Stimulated activated CD8-positive, alpha-beta memory T cell treated with anti-CD3 and anti-CD28 coated beads, Interleukin-15, amount 100 ng/mL, for 4 hours (primary cell): ENCODE measurements at places on chromosomes 1 and 21.

DNA sequence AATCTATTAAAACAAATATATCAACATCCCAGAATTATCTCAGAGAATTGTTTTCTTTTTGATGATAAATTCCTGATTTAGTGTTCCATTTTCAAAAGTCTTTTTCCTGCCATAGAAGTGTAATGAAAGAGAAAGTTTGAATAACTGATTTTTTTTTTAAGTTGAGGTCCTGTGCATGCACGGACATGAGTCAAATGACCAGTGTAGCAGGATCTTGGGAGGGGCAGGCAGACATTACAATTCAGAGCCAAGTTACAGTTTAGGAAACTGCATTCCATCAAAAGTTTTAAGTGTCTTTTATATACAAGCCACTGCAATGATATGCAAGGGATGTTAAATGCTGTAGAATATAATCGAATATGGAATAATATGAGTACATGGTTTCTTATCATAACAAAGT lies 227.5 kb downstream of the HMCN1 start:
- no peak for DNase-seq

DNA sequence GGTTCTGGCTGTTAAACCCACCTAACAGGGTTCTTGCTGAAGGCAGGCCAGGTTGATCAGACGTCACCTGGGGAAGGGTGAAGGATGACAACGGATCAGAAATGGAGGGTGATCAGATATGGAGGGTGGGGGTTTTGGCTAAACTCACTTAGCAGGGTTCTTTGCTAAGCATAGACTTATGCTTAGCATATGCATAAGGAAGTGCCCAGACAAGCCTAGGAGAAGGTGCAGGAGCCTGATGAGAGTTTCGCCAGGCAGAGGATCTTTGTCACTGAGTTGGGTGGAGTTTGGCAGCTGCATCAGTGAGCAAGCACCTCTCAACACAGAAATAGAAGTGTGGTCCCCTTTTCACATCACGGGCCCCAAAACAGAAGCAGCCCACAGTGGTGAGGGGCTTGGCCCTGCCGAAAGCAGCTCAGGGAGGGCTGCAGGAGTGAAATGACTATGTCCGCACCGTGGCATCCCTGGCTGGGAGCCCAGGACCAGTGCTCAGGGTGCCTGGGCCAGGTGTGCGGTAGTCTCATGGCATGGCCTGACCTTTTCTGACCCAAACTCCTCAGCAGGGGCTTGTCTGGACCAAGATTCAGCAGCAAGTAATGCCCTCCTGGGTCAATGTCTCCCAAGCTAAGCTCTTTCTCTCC lies 101.6 kb downstream of the AJAP1 start:
- no peak for DNase-seq

GRCh38 chr1:200400556-200400955 lies 9.3 kb downstream of the ZNF281 start:
- DNase-seq: no peak

DNA sequence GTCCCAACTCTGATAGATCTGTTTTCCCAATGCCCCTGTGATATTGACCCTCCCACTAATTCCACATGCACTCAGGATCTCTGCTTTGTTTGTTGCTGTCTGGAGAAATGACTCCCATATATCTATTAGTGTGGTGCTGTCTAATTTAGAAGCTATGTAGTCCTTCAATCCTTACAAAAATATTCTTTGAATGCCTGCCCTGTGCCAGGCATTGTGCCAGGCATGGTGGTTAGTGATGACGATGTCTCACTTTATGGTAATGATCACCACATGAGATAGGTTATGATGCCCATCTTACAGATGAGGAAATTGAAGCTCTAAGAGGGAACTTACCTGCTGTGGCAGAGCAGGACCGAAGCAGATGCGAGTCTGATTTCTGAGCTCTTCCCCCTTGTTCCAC lies 12.9 kb downstream of the MYOG start:
- DNase-seq: no peak

DNA sequence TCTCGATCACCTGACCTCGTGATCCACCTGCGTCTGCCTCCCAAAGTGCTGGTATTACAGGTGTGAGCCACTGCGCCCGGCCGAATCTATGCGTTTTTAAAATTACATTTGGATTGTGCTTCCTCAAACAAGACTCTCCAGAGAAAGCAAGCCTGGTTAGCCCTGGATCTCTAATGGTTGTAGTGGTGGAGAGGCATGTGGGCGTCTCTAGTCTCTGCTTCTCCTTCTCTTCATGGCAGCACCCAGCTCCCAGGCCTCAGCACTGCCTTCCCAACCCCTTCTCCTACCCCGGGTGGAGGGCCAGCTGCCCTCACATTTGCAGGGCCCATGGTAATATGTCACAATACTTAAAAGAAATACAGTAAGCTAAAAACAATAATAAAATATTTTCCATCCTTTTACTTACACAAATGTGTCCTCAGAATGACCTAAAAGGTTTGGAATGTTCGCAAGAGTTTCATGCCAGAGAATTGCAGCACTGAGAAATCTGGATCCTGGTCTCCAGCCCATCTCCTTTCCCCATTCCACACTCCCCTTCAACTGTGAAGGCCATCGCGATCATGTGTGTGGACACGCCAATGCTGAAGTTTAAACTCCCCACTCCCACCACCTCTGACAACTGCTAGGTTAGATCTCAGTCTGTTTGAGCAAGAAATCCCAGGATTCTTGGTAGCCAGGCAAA lies 7.0 kb downstream of the OR14I1 start:
- DNase-seq: no peak

DNA sequence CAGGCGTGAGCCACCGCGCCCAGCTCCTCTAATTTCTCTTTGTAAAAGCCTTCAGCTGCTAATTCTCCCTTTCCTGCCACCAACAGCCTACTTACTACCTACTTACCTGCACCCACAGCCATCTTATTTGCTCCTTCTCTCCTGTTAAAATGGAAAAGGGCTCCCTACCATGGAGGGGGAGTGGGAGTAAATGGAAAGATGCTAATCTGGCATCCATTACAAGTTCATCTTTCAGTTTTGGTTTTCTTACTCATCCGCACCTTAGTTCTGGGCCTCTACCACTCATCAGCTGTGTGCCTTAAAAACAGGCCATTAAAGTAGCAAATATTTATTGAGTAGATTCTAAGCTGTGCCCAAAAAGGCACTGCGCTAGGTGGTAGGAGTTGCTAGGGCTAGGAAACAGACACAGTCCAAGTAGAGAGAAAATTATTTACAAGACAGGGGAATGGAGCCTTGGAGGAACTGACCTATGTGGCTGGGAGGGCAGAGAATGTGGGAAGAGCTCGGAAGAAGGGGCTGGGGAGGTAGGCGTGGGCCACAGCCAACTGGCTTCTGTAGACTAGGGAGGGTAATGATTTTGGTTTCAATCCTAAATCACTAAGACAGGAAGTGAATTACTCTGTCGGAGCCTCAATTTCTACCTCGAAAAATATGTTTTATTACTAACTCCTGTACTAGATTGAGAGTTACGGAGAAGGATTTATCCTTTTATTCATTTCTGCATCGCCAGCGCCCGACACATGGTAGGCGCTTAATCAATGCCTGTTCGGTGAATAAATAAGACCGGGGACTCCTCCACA lies 685 bp upstream of the DDI2 start:
- DNase-seq: no peak

DNA sequence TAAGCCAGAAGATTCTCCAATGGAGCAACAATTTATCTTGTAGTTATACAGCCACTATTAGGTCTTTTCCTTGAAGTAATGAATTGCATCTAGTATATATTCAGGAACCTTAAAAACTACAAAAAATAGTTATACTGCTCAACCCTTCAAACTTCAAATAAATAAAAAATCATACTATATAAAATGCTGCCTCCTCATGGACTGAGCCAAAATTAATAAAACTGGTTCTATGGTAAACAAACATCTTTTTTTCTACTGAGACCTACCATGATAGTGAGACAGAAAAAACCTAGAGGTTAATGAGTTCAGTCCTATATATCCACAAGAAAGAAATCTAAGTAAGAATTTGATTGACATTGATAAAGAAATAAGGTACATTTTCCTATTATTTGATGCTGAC lies 67.7 kb downstream of the GPATCH2 start:
- DNase-seq: no peak
